ENCODE measurements at places on chromosomes 1 and 21.

DNA sequence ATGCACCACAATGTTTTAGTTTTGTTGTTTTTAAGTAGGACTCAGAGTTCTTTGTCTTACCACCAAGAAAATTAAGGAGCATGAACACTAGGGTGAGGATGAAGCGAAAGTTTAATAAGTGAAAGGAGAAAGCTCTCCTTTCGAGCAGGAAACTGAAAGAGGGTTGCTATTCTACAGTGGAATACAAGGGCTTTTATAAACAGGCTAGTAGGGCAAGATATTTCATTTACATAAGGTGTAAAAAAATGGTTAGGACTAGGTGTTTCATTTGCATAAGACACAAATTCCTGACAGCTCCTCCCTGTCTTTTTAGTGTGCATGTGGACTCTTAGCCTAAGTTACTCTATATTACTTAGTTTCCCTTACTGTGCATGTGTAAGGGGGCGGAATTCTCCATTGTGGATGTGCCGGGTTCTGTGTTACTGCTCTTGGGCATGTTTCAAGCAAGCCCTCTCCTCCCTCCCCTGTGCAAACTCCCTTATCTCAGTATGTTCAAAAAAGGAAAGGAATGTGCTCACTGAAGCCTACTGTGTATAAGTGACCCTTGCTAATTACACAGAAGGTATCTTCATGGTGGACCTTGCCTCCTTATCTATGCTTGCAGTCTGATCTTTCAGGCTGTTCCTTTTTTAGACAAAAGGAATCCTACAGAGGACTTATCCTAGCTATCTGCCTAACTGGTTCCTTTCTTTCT, 7.3 kb downstream of the TSHB start:
- no peak for DNase-seq

- no peak for DNase-seq
Observed at GRCh38 chr1:32001863-32002262, 11.8 kb upstream of the KHDRBS1 start.

DNA sequence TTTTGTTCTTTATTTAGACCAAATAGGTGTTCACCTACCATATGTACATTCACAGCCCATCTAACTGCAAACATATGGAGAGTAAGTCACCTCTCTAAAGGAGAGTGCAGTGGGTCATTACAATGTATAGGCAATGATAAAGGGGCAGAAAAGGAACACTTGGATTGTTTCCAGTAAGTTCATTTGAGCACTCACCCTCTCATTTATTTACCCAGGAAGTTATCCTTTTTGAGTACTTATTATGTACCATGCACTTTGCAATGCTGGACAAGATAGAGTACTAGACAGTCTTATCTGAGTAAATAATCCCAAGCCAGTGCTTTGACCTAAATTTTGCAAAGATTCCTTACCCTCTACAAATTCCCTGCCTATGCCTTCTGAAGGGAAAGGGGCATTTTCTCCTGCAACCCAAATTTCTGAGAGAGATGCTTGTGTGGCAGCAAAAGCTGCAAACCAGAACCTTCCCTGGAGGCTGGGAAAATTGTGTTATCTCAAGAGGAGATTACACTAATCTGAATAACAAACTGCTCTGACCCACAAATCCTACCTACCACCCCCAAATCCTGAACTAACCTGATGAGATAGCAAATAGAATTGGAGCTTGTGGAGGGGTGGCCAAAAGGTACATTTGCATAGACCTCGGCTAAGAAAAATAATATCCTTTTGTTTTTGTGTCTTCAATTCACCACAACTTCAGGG, 18.6 kb upstream of the RGS8 start:
- no peak for DNase-seq

GRCh38 chr1:39332828-39333227, 128.3 kb downstream of the MACF1 start:
- no peak for DNase-seq

DNA sequence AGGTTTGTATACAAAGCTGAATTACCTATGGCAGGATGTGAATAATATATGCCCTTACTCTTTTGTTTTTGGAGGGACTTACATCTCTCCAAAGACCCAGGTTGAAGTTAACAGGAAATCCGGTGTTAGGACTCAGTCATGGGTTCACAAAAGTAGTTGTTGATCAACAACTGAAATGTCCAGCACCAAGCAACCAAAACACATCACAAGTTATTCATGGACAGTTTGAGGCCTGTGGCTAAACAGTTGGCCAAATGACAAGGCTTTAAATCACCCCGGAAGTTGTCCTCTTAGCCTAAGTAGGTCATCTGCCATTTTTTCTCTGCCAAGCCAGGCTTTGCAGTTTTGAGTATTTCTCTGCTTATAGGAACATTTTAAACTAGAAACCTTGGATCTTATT, 89.9 kb downstream of the CD247 start:
- DNase-seq, result peak; percentile 51

- no peak for DNase-seq
Observed at GRCh38 chr1:168671782-168672181, 57.2 kb downstream of the DPT start.

DNA sequence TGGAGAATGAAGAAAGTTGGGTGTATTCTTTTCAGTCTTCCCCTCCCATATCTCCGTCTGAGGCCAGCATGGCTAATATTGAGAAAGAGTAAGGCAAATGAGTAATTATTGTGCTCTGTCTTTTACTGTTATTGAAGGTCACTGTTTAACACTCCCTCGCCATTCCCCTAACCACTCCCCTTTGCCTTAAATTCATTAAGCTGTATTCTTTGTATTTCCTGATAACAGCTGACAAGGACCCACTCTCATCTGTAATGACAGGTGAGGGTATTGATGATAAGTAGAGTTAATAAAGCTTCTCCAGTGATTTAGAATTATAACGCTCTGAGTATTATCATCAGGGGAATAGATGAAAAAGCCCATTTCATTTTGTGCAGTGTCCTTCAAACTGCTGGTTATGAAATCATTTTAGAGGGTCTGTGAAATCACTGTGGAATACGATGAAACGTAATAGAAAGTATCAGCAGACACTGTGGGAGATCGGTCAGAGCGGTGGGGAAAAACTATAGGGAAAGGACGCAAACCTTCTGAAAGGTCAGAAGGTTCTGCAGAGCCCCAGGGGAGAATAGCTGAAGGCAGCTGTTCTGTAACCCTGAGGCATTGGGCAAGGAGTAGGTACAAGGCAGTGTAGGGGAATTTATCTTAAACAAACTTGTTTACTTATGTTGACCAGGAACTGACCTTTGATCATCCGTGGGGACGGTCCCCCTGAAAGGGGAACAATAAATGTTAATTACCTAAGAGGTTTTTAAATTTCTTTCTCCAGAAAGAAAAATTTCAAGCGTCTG, 46.3 kb upstream of the CACYBP start:
- no peak for DNase-seq

DNA sequence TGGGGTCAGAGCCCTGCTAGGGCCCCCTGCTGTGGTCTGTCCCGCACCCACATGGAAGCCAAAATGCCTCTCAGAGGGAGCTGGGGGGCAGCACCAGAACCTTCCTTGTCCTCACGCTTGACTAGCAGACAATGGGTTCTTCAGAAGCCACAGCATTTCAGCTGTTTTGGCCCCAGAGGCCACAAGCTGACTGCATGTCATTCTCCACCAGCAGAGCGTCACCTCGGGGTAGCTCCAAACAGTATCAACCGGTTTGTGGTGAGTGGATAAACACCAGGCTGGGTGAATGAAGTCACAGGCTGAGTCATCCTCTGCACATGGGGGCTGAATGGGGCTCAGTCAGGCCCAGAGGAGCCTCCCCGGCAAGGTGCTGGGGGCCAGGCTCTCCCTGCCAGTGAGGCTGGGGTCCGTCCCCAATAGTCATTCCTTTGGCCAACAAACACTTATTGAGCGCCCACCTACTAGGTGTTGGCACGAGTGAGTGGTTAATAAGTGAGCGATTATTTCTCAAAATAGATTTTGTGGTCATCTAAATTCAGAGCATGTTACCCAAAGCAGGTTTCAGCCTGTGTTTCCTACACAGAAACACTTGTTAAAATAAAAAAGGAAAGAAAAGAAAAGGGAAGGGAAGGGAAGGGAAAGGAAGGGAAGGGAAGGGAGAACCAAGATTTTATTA, 9.1 kb downstream of the OLIG1 start:
- DNase-seq, result no peak

Measured in dermis blood vessel endothelial cell (primary cell).